Urothelium cell line (cell line): ENCODE measurements at places on chromosomes 4 and X.

DNA sequence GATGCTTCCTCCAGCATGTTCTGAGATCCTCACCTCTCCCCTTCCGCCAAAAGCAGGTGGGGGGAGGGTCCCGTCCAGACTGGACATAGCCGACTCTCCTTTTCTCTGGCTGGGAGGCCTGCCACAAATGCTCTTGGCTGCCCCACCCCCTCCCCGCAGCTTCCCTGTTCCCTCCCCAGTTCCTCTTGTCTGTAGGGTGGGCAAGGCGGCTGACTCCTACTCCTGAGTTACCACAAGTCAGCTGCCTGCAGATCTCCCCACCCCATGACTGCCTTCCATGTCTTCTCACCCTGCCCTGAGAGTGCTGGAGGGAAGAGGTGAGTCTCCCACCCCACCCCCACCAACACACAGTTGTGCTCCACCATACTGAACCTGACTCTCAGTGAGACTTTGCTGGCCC is 2.9 kb downstream of the ATP6AP1 start:
- no peak for DNase-seq

GRCh38 chr4:105274504-105274903 is 127.8 kb downstream of the TET2 start:
- no peak for DNase-seq

GRCh38 chrX:7435822-7436221 is 287.9 kb upstream of the PUDP start:
- DNase-seq = no peak

DNA sequence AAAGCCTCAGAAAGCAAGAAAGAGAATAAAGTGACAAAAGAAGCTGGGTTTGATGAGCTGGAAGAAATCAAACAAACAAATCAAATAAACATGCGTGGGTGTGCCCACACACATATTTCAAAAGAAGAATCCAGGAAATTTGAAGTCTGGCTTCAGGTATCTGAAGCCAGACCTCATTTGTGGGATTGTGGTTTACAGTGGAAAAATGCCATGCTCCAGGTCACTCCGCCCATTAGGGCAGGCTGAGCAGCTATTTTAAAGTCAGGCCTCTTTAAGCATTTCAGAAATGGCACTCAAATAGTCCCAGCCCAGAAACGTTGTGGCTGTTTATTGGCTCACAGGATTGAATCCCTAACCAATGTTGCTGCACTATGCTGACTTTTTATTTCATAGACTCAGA is 226.1 kb upstream of the F9 start:
- DNase-seq = peak; percentile 17

GRCh38 chr4:100079264-100079663 is 111.0 kb downstream of the DDIT4L start:
- no peak for DNase-seq

- DNase-seq = no peak
Measured at GRCh38 chr4:19494961-19495360, 756.7 kb upstream of the SLIT2 start.

GRCh38 chr4:32589097-32589496 is 1868.9 kb downstream of the PCDH7 start:
- DNase-seq = no peak

GRCh38 chr4:76716658-76717057 is 181.3 kb downstream of the SOWAHB start:
- DNase-seq = no peak

DNA sequence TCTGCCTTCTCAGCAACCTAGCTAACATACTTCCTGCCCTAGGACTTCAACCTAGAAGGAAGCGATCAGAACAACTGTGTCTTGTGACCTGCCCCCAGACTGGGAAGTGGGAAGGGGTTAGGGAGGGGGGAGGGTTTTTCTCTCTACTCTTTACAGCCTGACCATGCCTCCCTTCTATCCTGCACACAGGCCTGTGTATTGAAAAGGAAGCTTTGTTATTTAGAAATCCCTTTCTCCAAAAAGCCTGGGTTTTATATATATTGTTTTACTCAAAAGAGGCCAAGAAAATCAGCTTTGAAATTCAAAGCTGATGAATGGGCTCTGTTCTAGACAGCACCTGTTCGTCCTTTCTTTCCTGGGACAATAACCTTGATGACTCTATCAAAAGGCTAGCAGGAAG is 35.2 kb upstream of the SMS start:
- DNase-seq = no peak

DNA sequence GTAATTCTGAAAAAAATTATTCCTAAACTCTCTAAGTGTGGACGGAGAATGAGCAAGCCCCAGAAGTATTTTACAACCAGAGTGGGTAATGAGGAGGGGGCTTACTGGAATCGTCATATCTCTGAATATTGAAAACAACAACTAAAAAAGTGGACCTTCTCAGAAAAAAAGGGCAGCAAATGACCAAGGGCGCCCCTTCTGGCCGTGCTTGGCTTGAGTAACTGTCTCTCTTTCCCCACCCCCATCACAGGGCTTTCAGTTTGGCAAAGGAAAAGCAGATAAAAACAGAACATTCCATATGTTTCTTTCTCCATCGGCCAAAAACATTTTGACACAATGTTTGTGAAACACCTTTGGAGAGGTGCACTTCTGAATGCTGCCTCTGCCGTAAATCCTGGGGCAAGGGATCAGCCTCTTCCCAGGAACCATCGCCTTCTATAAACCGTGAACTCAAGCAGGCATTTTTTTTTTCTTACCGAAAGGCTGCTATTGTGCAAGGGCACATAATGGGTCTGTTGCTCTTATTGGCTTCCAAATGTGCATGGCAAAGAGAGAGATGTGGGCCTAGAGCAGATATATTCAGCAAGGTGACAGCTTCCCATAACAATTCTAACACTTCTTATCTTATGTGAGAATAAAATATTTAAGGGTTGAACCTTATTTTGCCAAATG is 115.4 kb downstream of the PARM1 start:
- no peak for DNase-seq

DNA sequence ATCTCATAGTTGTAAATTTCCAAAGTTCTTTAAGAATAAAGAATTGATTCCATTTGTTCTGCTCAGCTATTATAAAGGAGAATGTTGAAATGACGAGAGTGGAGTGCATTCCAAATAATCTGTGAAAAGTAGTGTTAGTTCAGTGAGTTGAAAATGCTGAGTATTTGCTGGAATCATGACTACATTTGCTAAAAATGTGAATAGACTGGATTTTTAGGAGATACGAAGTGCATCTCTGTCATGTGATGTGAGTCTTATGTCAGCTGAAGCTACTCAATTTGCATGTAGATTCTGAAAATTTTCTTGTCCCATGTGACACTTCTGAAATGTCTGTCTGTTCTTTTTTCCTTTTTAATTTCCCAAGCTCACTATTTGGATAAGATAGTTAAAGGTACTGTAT is 206.0 kb downstream of the DCTD start:
- DNase-seq = no peak

DNA sequence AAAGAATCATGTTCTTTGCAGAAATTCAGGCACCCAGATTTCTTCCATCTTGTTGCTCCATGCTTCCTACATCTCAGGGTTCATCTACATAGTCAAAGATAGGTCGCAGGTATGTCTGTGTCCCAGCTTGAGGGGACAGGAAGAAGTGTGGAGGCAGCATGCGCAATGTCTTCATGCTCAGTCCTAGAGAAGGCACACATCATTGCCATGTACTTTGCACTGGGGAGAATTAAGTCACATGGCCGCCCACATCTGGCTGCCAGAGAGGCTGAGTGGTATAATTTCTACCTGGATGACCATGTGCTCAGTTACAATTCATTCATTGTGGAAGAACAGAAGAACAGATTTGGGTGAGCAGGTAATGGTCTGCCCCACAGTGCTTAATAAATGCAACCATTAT is 54.1 kb downstream of the GAB1 start:
- DNase-seq = no peak

DNA sequence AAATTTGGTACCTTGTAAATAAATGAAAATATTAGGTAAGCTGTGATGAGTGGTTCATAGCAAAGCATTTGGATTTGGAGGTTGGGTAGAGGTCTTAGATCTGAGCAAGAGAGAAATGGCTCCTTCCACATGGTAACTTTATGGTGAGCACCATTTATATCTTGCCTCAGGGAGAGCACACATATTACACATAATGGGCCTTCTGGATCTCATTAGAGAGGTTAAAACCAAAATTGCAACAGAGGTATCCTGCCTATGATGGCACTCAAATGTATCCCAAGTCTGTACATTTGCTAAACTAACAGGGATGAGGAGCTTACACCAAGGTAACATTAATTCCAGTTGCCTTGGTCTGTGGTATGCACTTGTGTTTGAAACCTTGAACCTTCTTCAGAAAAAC is 87.1 kb upstream of the PUDP start:
- no peak for DNase-seq

DNA sequence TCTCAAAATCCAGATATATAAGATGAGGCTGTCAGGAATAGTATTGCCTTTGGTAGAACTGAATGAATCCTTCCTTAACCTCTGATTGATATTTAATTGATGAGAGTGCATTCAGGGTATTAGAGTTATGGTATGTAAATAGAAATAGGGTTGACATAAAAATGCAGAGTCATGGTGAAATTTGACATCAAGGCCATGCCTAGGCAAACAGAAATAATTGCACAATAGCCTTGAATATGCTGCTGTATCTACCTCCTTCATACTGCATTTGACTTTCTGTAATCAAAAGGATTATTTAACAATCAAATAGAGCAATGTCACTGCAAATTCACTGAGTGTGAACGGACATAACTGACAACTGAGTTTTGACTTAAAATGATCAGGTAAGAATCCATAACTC is 1316.3 kb downstream of the STIM2 start:
- no peak for DNase-seq

- no peak for DNase-seq
Measured at GRCh38 chrX:117645639-117646038, 471.0 kb downstream of the KLHL13 start.

DNA sequence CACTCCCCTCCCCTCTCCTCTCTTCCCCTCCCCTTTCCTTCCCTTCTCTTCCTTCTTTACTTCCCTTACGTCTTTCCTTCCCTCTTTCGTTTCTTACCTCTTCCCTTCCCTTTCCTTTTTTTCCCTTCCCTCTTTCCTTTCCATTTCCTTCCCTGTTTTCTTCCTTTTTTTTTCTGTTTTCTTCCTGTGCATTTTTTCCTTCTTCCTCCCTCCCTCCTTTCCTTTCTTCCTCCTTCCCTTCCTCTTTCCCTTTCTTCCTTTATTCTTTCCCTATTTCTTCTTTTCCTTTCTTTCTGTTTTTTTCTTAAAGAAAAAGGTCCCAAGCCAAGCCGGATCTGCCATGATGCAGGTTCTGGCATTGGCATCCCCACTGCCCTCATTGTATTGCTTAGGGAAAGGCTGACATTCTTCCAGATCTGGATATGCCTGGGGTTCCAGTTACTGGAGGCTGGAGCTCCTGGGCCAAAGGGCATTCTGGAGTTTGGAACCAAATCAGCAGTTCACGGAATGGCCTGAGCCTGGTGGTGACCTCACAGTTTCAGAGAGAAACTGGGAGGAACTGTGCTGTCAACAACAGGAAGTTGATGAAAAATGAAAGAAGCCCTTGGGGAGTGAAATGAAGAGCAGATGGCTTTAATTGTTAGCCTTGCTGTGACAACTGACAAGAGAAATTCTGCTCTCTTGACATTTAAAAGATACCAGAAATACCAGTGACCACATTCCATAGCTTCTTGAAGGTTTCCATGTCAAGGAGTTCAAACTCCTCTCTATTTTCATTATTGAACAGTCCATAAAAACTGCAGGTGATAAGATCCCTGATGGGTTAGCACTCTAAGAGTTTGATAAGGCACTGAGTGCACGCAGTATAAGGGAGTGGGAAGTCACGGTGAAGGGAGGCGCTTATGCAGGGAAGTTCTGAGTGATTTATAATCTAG is 622.1 kb downstream of the SPRY1 start:
- peak; percentile 5 for DNase-seq

DNA sequence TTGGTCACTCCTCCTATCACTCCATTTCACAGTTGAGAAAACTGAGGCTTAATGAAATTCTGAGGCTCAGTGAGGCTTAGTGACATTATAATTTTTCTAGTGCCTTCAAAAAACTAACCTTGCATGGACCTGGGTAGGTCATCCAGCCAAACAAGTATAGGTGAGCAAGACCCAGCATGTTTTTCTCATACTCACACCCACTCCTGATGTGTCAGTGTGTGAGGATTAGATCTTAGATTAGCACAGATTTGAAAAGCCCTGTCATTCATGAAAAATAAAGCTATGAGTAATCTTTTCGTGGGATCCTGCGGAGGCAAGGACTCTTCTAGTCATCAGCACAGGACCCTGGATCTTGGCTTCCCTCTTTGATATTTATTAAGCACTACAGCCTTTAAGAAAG is 146.7 kb downstream of the CHIC2 start:
- DNase-seq = no peak
